Activated CD8-positive, alpha-beta T cell treated with anti-CD3 and anti-CD28 coated beads, Interleukin-2, amount 10 ng/mL, durations not matched to agents 7 days and 5 days (primary cell): ENCODE measurements at places on chromosomes 5 and 9. TPM values are rescaled to one million over a fixed set of nuclear protein-coding genes. Genes with fewer than 3 reads are reported as not detected.

DNA sequence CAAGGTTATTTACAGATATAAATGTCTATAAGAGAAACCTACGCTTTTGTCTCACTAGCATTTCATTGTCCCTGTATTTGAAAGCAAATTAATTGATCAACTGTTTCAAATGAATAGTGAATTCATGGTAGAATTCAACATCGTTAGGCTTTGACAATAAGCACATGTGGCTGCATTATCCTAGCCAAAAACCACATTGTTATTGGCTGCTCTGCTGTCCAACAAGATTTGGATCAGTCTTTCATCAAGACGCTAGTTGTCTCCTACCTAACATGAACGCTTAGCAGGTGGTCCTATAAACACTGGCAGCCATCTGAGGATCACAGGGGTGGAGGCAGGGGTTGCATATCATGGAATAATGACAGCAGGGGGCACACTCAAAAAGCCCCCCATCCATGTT lies 455.0 kb downstream of the CTNND2 start:
- no peak for DNase-seq

Gene TSSK1B
- total RNA-seq = not detected

Gene SLC34A3
- total RNA-seq = not detected

GRCh38 chr5:81314581-81314980 lies 13.2 kb downstream of the ZCCHC9 start:
- DNase-seq = no peak

Gene TMEM171
- not detected for total RNA-seq

DNA sequence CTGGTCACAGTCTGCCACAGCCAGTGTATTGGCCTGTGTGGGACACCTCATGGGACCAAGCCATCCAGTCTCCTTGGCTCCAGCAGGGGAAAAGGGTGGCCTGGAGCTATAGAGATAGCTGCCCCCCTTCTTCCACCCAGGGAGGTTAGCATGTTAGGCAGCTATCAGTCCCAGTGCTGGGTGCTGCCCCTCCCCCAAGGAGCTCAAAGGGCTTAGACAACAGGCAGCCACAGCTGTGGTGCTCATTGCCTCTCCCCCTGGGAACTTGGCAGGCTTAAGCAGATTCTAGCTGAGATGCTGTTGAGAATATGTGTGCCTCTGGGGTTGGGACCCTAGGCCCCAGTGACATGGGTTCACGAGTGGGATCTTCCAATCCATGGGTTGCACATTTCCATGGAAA lies 226.0 kb upstream of the PTGER4 start:
- no peak for DNase-seq
